A172 (cell line): ENCODE measurements at places on chromosomes 5 and 9. TPM values are rescaled to one million over a fixed set of nuclear protein-coding genes. Genes with fewer than 3 reads are reported as not detected.

The DNAH5 gene
- 2.1 and 2.2 TPM in 2 replicates for total RNA-seq

The RANBP3L gene
- total RNA-seq, result not detected in 2 replicates

The CDKN2B-AS1 gene
- not detected in 2 replicates for total RNA-seq

The QRFP gene
- total RNA-seq, result not detected in 2 replicates

The SMARCA2 gene
- 34.4 and 55.3 TPM in 2 replicates for total RNA-seq

The COL27A1 gene
- 8.2 and 8.4 TPM in 2 replicates for total RNA-seq

GRCh38 chr5:57705769-57706168 lies 223.2 kb upstream of the ACTBL2 start:
- DNase-seq, result no peak

- peak; percentile 50 for DNase-seq
Observed at GRCh38 chr5:142235050-142235797, 89.6 kb downstream of the SPRY4 start.

- DNase-seq, result no peak
Observed at GRCh38 chr5:143646961-143647360, 165.0 kb upstream of the HMHB1 start.

- no peak for DNase-seq
Observed at GRCh38 chr5:38022631-38023030, 182.8 kb upstream of the GDNF start.

DNA sequence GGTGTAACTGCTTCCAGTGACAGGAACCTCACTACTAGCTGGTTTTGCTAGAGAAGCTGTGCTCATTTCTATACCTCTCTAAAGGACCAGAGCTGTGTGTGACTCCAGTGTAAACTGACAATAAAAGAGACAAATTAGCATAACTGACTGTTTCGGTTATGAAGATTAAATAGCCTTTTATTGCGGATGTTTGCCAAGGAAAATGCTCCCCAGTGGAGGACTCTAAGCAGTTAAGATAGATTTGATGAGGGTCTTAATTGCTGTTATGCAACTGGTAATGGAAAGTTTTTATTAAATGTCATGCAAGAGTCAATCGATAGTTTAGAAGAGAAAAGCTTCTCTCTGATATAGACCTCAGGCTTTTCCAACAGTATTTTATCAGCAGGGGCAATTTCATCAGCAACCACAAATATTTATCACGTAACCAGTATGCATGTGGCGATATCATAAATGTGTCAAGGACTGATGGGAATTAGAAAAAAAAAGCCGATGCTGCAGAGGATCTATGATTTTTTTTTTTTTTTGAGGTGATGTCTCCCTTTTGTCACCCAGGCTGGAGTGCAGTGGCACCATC lies 275.2 kb upstream of the DMAC1 start:
- no peak for DNase-seq

GRCh38 chr5:126939887-126940286 lies 90.5 kb downstream of the MARCHF3 start:
- no peak for DNase-seq

DNA sequence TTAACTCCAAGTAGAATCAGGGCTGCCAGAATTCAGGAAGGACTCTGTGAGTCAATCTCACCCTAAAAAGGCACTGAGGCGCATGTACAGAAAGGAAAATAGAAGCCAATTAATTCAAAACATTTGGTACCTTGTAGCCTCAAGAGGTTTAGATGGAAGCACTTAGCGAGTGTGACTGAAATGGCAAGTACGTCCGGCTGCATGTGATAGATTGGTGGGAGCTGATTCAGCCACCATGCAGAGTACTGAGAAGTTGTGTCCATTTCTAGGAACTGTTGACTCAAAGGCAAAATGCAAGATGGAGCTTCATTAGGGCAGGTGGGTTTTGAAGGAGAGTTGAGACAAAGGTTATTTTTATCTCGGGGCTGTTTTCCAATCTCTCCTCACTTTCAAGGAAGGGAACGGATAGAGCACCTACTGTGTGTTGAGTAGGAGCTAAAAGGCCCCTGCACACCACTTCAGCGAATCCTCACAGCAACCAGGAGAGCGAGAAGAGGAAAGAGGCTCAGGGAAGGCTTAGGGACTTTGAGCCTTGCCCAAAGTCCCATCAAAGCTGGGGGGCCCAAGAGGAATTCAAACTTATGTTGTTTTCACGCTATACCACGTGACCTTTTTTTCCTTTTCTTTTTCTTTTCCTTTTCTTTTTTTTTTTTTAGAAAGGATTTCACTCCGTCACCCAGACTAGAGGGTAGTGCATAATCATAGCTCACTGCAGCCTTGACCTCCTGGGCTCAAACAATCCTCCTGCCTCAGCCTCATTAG lies 34.6 kb upstream of the CPEB4 start:
- DNase-seq, result no peak

- no peak for DNase-seq
Observed at GRCh38 chr9:90965226-90966030, 163.8 kb downstream of the SYK start.

DNA sequence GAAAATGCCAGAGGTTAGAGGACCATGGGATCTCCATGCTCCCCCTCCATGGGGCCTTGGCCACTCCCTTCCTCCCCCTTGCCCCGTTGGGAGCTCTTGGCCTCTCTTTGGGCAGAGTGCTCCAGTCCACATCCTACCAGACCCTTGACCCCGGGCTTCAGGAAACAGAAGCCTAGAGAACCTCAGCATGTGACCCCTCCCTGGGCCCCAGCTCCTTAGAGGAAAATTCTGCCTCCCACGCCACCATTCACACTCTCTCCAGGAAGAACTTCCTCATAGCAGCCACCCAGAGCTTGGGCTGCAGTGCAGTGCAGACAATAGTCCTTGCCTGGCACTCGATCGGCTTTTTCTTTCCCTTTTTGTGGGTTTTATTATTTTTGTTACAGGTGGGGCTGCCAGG lies 6.0 kb downstream of the LHX6 start:
- DNase-seq, result no peak

DNA sequence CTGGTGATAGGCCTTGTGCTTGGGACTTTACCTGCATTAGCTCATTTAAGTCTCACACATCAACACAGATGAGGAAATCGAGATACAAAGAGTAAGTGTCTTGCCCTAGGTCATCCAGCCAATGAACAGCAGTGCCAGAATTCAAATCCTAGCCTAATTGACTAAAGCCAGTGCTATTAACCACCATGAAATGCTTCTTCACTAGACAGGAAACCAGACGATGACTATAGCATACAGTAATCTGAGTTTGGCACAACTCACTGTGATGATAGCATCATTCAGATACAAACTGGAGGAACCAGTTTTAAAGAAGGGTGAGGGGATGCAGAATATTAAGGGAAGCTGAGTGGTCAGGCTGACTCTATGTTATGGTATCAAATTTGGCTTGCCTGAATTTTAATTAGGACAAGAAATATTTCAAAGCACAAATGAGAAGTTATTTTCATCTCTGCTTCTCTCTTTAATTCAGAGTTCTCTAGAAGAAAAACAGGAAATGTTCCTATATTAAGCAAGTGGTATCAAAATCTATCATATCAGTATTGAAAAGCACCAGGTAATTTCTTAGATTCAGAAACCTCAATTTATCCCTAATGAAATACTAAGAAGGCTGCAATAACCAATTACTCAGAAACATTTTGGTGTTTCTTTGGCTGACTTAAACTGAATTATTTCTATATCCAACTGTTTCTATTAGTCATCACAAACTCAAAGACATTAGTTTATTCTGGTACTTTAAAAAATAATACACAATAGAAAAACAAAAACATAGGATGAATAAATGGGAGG lies 147.0 kb upstream of the RASA1 start:
- DNase-seq, result peak; percentile 91

GRCh38 chr5:145796318-145796717 lies 38.8 kb downstream of the PRELID2 start:
- no peak for DNase-seq

DNA sequence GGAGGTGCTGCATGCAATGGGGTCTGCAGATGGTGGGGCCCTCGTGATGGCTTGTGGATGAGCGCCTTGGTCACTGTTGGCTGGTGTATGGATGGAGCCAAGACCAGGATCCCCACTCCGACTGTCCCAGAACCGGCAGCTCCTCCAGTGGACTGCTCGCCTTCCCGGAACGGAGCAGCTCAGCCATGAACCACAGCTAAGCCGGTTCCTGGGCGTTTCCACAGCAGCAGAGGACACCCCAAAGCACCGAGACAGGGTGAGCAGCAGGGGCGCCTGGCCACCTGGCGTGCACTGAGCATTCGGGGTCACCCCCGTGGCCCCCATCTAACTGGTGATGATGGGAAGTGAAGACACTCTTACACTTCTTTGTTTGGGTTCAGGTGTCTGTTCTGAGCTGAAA lies 26.1 kb downstream of the CCDC187 start:
- no peak for DNase-seq

- no peak for DNase-seq
Observed at GRCh38 chr9:114112325-114112724, 13.2 kb upstream of the KIF12 start.

DNA sequence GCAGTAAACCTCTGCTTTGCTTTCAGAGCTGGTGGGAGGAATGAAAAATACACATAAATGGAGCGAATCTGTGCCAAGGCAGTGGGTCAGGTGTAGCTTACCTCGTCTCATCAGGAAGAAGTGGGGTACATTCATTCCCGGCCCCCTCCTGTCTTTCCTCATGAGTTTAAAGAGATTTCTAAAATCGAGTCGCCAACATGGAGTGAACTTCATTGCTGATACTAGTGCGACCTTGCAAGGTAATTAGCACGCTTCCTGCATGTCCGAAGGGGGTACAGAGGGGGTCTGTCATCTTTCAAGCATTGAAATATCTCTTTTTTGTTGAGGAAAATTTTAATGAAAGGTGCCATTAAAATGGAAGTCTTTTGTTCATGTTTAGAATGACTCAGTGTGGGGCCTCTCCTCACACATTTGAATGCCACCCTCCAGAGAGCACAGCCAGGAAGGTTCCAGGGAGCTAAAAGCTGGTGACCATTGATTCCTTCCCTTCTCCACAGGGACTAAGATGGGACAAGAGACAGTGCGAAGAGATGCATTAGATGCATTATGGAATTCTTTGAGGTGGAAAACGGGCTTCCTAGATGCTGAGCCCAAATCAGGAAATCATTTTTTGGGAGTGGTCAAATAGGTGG lies 114.2 kb downstream of the IRX1 start:
- no peak for DNase-seq

DNA sequence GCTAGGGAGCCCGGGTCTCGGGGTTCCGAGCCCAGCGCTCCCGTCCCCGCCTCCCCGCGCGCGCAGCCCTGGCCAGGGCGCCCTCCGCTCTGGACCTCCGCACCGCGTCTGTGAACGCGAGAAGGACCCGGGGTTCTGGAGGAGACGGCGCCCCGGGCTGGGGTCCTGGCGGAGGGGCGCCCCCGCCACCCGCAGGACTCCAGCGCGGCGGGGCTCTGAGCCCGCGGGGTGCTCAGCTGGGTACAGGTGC lies 431 bp downstream of the TMOD1 start:
- DNase-seq, result no peak

DNA sequence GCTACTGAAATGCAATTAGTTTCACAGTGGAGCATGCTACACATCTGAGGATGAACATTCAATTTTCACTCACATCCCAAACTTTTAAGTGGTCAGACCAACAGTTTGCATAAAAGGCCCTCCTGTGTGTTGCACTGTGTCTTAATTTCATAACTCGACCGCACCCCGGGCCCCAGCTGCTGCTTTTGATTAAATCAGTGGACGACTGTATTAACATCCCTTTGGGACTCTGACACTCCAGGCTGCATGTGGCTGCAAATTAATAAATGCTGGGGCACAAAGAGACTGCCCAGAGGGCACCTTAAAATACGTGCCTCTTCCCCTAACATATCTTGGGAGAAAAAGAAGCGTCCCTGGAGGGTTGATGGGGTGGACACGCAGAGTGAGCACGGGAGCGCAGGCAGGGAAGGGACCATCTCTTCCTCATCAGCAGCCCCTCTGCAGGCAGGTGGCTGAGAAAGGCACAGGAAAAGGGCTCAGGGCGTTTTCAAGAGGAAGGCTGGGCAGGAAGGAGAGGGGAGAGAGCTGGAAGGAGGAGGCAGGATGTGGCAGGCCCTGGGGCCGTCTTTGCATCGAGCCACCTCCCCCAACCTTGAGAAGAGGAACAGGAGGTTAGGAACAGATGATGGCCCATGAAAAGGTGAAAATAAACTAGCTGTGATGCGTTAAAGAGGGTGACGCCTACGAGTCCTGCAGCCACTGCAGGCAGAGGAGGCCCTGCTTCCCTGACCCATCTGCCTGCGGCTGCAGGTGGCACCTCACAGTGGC lies 18.6 kb downstream of the MED10 start:
- peak; percentile 2 for DNase-seq

- no peak for DNase-seq
Observed at GRCh38 chr5:126383246-126383645, 40.0 kb upstream of the GRAMD2B start.
